Right kidney (tissue), 9 donors: ENCODE measurements at places on chromosomes 3 and 15.

DNA sequence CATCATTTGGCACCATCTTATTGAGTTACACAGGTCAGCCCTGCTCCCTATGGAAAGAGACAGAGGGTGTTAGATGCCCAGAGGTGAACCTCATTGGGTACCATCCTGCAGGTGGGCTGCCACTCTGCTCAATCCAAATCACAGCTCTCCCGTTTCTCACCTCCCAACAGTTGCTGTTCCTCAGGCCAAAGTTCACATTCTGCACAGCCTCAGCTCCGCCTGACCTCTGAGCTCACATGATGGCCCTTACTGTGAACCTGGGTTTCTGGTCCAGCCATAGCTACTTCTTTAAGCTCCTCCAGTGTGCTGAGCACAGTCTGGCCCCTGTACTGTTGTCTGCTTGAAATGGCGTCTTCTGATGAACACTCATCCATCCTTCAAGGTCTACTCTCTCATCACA is 47.8 kb downstream of the BTD start:
- no peak for DNase-seq

- no peak for DNase-seq
Observed at GRCh38 chr3:144128108-144128892, 156.7 kb downstream of the DIPK2A start.

DNA sequence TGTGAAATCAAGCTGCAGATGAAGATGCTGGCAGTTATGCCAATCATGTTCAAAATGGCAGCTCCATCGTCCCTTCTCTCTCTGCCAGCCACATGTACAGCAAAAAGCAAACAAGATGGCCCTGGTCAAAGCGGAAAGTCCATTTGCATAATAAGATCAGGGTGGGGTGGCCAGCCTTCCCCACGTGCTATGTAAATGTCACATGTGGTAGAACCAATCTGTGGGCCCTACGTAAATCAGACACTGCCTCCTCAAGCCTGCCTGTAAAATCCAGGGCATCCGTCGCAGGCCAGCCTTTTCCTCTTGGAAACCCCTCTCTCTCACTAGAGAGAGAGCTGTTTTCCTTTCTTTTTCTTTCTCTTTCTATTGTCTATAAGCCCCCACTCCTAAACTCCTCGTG is 243.5 kb upstream of the KBTBD8 start:
- DNase-seq: no peak

GRCh38 chr15:45439521-45440260 is 61.3 kb upstream of the GATM start:
- no peak for DNase-seq

GRCh38 chr3:78287085-78287484 is 1247.2 kb downstream of the ROBO2 start:
- no peak for DNase-seq

DNA sequence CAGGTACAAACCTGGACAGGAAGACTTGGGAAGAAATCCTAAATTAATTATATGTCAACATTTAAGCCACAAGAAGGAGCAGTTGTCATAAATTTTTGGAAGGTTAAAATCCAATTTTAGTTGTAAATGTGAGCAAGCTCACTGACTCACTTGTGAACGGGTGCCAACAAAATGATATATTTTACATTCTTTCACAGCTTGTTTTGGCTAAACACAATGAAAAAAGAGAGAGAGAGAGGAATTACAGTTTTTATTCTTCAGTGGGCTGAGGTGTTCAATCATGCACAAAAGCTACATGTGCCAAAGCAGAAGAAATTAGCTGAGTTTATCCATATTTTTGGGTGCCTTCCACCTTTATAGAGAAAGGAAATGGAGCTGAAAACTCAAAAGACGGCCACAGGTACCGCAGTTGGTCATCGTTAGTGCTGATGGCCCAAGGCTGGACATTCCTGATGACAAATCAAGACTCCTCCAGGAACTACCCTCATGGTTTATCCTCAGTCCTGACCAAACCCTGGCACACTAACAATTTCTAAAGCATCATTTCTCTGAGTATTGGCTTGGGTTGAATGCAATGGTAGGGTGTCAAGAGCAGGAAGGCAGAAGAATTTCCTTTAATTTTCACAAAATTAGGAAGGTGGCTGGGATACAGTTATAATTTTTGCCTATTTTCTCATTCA is 37.6 kb upstream of the WNT5A start:
- DNase-seq: no peak

DNA sequence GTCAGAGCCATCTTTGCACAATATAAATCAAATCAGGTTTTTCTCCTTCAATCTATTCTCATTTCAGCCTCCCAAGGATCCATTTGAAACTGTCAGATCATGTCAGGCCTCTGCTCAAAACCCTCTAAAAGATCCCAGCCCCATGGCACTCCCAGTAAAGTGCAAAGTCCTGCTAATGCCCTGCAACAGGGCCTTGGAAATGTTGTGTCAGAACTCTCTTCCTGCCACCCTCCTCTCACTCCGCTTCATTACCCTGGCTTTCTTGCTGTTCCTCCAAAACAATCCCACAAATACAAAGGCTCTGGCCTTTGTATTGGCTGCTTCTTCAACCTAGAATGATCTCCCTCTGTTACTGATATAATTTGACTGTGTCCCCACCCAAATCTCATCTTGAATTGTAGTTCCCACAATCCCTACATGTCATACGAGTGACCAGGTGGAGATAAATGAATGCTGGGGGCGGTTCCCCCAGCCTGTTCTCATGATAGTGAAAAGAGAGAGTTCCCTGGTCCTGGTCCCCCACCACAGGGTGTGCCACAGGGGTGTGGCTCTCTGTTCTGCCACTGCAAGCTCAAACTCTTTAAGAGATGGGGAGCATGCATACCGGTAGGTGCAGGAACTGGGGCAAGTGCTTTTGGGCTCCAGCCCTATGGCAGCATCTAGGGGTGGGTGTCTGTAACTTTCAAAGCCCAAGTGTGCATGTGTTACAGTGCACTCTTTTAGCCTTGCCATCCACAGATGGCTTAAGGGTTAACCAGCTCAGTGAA is 22.9 kb upstream of the TRA2B start:
- peak; percentile 42 for DNase-seq

- no peak for DNase-seq
Observed at GRCh38 chr3:196501316-196502044, 2.1 kb downstream of the RNF168 start.

DNA sequence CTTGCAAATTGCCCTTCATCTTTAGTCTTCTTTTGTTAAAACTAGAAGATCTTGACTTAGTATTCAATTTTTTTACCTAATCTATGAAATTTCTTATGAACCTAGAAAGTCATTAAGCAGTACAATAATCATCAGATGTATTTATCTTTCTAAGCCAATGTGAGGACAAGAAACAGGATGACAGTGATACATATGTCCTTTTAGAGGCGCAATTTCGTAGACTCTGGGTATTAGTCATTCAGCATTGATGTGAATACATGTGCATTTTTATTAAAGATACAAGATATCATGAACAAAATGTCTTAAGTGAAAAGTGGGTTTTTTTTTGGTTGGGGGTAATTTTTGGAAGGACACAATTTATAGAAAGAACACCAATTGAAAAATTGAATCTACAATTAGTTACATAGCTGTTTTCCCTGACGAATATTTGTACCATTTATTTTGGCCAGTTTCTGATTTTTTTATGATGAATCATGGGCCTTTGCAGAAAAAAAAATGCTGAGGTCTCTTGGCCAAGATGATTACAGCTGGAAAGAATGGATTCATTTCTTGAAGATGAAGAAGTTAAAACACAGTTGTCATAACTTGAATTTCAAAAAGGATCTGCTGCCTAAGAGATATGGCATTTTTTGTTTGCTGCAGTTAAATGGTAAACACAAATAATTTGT is 48.9 kb upstream of the AGTR1 start:
- no peak for DNase-seq

- DNase-seq: no peak
Observed at GRCh38 chr15:76098685-76099084, 38.9 kb downstream of the TMEM266 start.

- no peak for DNase-seq
Observed at GRCh38 chr15:92643849-92644815, 11.4 kb downstream of the FAM174B start.

- DNase-seq: no peak
Observed at GRCh38 chr15:82294061-82294690, 31.6 kb downstream of the SAXO2 start.

DNA sequence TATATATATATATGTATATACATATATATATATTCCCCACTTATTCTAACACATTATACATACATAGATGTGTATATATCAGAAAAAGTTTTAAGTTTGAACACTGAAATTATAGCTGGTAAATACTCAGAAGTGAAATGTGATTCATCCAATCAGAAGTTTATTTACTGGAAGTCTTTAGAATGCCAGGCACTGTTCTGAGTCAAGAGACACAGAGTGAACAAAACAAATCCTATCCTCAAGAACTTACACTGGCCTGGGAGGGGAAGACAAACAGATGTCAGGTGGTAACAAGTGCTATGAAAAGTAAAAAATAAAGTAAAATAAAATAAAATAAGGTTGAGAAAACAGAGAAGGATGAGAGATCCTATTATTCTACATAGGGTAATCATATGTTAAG is 13.4 kb downstream of the DHX36 start:
- DNase-seq: no peak

DNA sequence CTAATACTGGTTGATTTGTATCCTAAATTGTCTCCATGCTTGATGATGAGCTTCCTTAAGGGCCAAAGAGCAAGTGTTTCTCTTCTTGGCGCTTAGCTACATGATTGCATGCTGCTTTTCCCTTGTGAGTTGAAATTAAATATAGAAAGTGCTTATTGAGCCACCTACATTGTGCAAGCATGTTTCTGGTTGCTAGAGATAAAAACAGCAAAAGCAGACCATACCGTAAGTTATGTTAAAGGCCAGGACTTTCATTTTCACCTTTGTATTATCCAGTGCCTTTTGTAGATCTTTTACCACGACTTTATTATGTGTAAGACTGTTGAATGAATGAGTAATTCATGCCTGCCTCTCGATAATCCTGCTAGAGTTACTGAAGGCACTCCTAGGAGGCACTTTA is 41.9 kb upstream of the CCNB2 start:
- no peak for DNase-seq

GRCh38 chr3:118425272-118425837 is 609.3 kb downstream of the IGSF11 start:
- DNase-seq: no peak

DNA sequence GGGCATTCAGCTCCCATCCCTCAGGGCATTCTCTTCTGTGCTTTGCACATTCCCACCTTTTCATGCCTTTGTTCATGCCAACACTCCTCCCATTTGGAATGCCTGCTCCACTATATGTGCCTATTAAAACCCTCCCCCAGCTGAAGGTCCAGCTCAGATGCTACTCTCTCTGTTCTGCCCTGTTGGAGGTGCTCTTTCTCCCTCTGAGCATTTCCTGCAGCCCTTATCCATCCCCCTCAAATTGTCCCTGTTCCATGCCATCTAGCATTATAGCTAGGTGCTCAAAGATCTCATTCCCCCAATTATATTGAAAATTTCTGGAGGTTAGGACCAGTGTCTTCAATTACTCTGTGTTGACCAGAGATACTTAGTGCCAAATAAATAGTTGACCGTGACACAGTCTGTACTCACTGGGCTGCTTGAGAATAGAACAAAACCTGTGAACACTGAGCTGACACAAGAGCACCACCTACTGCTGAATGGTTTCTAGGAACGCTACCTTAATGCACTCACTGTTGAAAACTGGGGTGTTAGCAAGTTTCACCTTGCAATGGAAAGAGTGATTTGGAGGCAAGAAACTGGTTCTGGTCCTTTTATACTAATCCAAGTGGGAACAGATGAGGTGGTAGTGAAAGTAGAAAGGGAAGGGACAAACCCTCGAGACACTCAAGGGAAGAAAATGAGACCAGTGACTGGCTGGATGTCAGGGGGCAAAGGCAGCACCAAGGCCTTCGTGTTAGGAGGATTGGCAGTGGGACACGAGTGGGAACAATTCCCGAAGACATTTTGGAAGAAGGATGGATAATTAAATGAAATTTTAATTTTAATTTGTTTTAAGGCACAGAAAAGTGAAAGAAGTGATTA is 289.8 kb upstream of the ROPN1 start:
- no peak for DNase-seq

DNA sequence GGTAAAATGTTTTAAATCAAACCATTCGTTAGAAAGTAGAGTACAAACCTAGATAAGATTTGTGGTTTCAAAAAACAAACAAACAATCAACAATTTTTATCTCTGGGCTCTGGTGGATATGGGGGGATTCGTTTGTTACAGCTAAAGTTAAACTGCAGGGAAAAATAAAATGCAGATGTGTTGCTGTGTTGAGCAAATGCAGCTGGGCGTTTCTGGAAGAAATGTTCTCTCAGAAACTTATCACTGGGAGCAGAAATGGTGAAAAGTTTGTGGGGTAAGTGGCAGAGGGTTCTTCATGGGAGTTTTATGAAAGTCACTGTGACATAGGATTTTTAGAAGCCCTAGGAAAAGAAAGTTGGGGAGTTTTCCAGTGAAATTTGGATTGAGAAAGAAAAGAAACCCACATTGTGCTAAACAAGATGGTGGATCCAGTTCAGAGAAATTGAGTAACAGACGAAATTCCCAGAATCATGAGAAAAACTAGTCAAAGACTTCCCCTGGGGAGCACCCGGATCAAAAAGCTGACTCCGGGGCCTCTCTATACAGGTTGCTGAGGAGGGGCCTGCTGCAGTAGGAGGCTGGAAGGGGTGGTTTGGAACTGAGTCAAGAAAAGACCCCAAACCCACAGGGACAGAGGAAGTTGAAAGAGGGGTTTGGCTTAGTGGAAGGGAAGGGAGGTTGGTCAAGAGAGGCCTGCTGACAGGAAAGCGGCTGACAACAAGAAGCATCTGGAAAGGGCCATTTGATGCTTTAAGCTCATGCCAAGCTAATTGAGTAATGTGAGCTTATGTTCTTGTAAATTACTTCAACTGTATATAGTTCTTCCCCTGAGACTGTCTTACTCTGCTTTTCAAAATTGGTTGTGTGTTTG is 108.7 kb downstream of the RARB start:
- DNase-seq: peak; percentile 49

- DNase-seq: no peak
Observed at GRCh38 chr3:140243575-140243974, 308.6 kb downstream of the CLSTN2 start.

GRCh38 chr15:48481802-48482201 is 150.6 kb downstream of the DUT start:
- DNase-seq: no peak

DNA sequence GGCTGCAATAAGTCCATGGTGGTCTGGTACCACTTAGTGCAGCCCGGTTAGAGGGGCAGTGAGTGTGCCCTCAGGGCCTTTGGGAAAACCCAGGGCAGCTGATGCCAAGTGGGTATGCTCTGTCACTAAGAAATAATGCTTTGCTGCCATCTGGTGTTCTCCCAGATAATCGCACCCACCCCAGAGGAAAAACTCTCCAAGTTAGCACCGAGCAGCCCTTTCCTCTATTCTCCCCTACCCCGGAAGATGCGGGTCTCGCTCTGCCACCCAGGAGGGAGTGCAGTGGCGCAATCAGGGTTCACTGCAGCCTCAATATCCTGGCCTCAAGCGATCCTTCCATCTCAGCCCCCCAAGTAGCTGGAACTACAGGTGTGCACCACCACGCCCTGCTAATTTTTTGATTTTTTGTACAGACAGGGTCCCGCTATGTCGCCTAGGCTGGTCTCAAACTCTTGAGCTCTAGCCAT is 21.3 kb upstream of the DAPK2 start:
- peak; percentile 65 for DNase-seq
